Activated CD8-positive, alpha-beta memory T cell treated with anti-CD3 and anti-CD28 coated beads, Interleukin-2, amount 10 ng/mL, durations not matched to agents 7 days and 5 days (primary cell): ENCODE measurements at places on chromosomes 7 and 10.

DNA sequence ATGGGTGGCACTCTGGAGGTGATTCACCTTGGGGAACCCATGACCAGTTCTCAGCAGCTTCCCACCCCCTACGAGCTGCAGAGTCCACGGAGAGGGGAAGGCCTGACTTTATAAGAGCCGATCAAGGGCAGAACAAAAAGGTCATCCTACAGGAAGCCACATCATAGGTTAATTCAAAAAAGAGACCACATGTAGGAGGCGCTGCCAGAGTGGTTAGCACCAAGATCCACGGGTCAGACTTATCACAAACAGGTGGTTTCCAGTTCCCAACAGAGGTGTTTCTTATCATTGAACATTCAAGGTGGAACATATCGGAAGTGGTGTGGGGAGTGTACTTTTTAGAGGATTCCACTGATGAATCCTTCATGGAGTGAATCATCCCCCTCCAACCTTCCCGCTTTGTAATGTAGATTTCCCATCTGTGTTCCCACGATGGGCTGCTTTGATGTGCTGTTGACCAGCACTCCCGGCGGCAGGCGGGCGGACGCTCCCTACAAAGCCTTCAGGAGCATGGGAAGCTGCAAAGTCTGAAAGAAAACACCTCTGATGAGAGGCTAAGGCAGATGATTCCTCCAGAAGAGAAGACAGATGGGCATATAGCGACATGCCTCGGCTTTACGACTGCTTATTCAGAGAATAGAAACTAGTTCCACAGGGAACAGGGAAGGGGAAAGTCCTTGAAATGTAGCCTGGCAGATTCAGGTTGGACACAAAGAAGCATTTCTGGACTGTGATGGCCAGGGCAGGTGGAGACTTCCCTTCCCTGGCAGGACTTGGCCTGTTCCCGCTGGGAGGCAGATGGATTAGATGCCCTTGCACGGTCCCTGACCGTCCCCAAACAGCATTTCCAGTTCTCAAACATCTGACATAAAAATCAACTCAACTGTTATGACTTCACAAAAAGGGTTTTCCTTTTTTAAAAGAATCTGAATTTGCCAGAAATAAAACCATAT lies 66.5 kb downstream of the AFAP1L2 start:
- DNase-seq, result peak; percentile 52

GRCh38 chr7:8363407-8364015 lies 69.9 kb upstream of the NXPH1 start:
- no peak for DNase-seq

DNA sequence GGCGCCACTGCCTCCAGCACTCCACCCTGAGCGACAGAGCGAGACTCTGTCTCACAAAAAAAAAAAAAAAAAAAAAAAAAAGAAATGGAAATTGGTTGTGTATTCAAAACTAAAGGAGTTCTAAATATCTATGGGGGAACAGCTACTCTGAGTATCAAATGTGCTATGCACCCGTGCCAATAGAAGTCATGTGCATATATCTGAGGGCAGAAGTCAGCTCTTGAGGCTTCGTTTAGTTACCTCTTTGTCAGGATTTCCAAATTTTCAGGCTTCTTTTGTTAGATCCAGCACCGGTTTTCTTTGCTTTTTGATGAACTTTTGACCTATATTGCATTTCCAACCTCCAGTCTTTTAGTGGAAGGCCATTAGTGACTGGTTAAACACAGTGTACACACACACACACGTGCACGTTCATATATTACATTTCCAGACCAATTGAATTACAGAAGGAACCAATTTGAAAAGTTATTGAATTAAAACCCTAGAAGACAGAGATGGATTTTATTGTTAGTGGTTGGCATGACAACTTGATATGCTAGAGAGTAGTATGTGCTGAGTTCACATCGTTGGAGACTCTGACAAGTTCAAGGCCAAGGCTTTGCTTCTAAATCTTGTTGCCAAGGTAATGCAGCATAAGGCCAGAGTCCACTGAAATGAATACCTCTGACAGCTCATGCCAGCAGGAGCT lies 33.1 kb upstream of the ADD3 start:
- no peak for DNase-seq

DNA sequence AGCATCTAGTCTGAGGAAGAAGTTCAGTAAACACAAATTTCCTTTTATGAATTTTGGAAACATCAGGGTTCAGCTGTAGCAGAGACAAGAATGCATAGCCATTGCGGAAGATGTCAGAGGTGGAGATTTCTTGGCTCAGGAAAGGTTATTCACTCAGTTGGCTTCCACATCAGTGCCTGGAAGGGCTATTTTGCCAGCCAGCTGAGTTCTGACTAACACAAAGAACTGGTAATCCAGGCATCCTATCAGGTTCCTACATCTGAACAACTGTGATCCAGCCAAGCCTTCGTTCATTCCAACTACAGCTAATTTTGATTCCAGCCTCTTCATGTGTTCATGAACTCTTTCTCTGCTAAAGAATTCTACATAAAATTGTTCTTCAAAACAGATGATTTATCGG lies 965.6 kb downstream of the XPNPEP1 start:
- no peak for DNase-seq

DNA sequence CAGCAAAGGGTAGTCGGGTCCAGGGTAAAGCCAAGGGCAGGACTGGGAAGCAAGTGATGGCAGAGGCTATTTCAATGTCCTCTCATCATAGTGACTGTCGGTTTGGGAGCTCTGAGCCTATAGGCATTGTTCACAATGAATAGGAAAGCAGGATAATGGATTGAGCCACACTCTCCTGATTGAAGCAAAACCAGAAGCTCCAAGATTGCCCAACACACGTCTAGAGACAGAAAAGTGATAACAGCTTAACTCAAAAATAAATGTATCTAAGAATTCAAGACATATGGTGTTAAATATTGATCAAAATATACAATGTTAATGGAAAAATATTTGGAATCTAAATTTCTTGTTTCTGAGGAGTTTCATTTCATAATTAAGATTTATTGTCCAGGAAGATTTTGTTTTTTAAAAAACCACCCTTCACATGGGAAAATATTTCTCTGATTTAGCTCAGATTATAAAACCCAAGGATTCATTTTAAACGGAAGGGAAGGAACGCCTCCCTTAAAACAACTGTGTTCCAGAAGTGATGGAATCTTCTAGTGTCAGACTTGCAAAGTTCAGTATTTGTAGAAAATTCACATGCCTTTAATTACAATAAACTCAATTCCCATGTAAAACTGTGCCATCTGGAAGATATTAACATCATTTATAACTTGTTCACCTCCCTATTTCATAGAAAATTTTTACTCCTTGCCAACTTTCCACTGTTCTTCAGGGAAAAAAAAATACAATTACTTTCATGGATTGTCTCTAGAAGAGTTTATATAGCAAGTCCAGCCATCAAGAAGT lies 54.5 kb downstream of the NRP1 start:
- no peak for DNase-seq

- peak; percentile 52 for DNase-seq
Observed at GRCh38 chr10:77970869-77971803, 44.6 kb upstream of the DLG5 start.

DNA sequence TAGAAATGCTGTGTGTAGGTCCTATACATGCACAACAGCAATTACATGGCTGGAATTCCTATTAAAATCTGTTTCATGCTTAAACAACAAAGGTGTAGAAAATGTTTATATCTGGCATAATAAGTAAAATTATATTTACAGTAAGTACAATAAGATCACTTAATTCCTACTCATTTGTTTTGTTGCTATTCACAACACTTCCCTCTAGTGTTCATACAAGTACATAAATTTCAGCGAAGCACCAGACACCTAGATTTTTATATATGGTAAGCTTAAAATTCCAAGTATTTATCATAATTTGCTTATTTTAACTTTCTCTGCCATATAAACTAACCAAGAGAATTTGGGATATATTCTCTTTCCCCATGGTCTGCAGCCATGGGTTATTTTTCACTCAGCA lies 51.8 kb upstream of the ANK3 start:
- no peak for DNase-seq

- no peak for DNase-seq
Observed at GRCh38 chr10:75038335-75038734, 73.1 kb upstream of the SAMD8 start.

DNA sequence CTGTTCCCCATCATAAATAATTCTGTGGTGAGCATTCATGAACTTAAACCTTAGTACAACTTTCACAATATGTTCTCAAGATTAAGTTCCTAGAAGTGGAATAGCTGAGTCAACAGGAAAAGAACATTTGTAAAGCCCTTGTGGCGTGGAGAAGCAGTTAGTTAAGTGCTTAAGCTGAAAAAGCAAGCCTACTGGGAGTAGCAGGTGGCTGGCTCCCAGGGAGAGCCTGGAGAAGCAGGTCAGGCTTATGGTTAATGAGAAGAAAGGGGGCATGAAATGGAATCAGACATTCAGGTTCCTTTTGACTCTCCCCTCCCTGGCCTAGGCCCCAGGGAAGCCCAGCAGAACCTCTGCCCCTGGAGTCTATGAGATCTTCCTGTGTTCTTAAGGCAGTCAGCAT lies 35.3 kb downstream of the VSTM4 start:
- DNase-seq, result peak; percentile 44

- no peak for DNase-seq
Observed at GRCh38 chr7:34181271-34181958, 276.1 kb downstream of the BMPER start.

- no peak for DNase-seq
Observed at GRCh38 chr10:49300140-49300974, 1.4 kb downstream of the C10orf71 start.

GRCh38 chr10:132774181-132774901 lies 11.6 kb downstream of the NKX6-2 start:
- DNase-seq, result no peak

GRCh38 chr7:111393011-111393754 lies 169.1 kb downstream of the IMMP2L start:
- no peak for DNase-seq

DNA sequence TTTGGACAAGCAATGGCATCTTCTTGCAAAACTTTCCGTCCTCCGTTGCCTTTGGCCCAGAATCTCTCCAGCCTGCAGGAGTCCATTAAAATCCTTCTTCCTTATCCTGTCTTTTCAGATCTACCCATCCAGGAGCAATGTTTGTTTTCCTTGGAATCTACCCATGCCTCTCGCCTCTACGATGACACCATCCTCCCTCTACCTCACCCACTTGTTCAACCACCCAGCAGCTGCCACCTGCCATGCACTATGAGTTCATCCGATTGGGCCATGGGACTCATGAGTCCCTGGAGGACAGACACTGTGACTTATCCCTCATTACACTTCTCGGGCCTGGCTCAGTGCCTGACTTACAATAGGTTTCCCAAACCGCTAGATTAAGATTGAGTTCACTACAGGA lies 26.8 kb upstream of the MGMT start:
- DNase-seq, result no peak

- no peak for DNase-seq
Observed at GRCh38 chr10:2077231-2077630, 339.9 kb upstream of the ADARB2 start.

- no peak for DNase-seq
Observed at GRCh38 chr10:1215862-1216573, 159.8 kb downstream of the WDR37 start.

DNA sequence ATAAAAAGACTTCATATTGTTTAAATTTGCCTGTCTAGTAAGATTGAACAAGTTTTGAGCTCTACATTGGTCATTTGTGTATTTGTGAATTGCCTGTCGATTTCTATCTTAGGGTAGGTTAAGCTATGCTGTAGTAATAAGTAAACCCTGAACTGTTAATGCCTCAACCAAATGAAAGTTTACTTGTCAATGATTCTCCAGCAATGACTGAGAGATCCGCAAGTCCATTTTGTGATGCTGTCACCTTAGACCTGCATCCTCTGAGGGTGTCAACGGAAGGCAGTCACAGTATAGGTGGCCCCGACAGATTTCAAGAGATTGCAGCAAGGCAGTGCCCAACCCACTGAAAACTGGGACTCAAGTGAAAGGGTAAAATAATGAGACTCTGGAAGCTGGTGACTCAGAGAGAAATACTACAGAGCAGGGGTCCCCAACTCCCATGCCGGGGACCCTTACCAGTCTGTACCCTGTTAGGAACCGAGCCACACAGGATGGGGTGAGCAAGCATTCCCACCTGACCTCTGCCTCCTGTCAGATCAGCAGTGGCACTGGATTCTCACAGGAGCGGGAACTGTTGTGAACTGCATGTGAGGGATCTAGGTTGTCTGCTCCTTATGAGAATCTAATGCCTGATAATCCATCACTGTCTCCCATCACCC lies 10.8 kb upstream of the PHYH start:
- no peak for DNase-seq

DNA sequence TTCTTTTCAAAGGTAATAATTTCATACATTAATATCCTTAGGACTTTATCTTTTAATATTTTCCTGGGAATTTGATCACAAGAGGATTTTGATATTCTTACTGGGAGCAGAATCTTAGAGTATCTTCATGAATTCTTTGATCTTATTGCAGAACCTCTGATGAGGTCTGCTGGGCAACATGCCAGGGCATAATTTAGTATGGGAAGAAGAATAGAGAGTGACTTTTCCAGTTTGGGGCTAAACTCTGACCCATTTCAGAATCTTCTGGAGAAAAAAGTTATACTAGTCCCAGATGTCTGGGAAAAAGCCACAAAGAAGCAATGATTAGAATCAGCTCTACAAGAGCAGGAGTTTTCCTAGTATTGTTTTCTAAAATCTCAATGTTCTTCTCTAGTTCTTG lies 28.0 kb upstream of the RSU1 start:
- no peak for DNase-seq

GRCh38 chr7:31893365-31893764 lies 176.8 kb downstream of the PDE1C start:
- no peak for DNase-seq

DNA sequence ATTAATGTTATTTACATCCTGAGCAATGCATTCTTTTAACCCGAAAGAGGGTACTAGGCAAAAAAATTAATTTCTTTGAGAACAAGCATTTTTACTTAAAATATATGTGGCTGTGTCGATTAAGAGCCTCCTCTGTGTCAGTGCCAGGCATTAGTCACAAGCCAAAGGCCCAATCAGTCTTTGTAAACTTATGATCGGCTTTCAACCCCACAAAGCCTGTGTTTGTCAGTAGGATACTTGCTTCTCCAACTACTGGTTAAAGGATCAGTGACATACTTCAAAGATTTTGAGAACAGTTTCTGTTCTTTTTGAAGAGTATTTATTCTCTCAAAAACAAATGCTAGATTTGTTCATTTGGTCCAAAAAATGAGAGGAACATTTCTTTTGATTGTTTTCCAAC lies 159.3 kb downstream of the NRCAM start:
- DNase-seq, result no peak

DNA sequence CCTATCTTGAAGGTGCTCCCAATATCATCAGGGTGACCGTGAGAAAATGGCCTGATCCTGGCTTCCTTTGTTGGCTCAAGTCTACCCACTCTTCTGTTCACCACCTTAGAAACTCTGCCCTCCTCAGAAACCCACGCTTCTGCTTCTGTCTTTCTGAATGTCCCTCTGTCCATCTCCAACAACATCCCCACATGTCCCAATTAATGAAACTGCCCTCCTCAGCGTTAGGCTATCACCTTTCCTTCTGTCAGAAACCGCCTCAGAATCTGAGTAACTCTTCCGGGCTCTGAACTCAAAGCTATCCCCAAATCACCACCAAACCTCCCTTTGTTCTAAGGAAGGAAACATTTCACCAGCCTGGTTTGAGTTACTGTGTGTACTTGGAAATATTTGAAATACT lies 315.8 kb upstream of the ZNF32 start:
- DNase-seq, result peak; percentile 32

GRCh38 chr10:69391158-69391557 lies 25.6 kb downstream of the TACR2 start:
- DNase-seq, result no peak
